Endodermal cell (in vitro differentiated cells): ENCODE measurements at places on chromosomes 16 and 17.

GRCh38 chr16:19706846-19707245 lies 11.2 kb downstream of the KNOP1 start:
- DNase-seq: no peak

DNA sequence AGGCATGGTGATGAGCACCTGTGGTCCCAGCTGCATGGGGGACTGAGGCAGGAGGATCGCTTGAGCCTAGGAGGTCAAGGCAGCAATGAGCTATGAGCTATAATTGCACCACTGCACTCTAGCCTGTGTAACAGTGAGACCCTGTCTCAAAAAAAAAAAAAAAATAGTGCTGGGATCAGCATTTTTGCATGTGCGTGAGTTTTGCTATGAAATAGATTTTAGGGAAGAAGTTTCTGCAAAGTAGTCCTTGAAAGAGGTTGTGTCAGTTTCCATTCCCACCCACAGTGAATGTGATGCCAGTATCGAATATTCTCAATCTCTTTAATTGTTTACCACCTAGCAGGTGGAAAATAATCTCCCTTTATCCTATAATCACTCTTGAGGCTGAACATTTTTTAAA lies 26.3 kb upstream of the ARHGAP17 start:
- DNase-seq: no peak

DNA sequence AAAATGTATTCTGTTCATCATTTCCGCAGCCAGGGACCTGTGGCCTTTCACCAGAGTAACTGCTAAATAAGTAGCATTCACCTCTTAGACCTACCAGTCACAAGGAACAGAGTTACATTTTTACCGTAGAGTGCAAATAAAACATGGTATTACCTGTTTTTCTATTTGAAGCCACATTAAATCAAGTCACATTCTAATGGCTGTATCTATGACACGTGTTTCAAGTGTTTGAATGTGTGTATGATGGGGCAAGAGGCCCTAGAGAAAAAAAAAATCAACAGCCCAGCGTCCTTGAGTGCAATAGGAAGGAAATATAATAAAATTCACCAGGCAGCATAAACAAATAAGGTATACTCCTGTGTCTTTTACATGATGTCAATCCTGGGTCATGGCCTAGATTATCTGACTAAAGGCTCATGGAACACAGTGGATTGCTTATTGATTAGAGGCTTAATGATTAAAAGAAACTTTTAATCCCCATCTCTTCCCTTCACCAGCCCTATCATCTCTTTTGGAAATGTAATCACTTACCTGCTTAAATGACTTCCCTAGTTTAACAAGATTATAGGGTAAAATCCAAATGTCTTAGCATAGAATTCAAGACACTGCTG lies 168.7 kb upstream of the CDH5 start:
- no peak for DNase-seq

- DNase-seq: no peak
Observed at GRCh38 chr16:57822018-57822553, 19.8 kb upstream of the KIFC3 start.

GRCh38 chr16:31301708-31302400 lies 42.1 kb downstream of the ITGAM start:
- DNase-seq: no peak

DNA sequence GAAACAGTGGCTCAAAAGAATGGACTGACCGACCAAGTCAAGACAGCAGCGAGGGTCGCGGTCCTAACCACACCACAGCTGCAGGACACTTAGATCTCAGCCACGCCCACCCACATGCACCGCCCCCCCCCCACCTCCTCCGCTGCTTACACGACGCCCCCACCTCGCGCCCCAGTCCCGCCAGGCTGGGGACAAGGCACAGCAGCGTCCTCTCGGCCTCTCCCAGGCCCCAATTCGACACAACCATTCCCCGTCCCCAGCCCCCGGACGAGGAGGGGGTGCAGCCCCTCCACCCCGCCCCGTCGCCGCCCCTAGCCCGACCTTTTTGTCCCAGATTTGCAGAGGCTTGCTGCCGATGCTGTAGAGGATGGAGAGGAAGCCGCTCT lies 477 bp downstream of the CFAP20 start:
- DNase-seq: peak; percentile 77

DNA sequence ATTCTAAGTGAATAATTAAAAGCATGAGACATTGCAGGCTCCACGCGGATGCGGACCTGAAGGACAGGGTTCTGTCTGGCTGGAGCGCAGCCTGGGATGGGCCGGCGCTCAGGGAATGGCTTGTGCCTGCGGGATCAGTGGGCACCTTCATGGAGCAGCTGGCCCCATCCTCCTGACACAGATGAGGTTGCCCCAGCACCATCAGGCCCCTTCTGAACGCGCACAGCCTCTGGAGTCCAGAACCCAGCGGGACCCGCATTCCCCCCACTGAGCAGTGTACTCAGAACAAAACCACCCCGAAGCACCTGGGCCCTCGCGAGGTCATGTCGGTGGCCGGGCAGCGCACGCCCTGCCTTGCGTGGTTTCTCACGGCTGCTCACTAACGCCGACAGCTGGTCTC lies 70.5 kb upstream of the CHMP6 start:
- DNase-seq: no peak

- peak; percentile 93 for DNase-seq
Observed at GRCh38 chr17:37744961-37745800, at the start of gene HNF1B. HNF1B (minus strand) TSS chr17:37745059; CDS start chr17:37744884, 175 bp downstream.

GRCh38 chr16:29237971-29238370 lies 168.5 kb downstream of the NPIPB11 start:
- no peak for DNase-seq

DNA sequence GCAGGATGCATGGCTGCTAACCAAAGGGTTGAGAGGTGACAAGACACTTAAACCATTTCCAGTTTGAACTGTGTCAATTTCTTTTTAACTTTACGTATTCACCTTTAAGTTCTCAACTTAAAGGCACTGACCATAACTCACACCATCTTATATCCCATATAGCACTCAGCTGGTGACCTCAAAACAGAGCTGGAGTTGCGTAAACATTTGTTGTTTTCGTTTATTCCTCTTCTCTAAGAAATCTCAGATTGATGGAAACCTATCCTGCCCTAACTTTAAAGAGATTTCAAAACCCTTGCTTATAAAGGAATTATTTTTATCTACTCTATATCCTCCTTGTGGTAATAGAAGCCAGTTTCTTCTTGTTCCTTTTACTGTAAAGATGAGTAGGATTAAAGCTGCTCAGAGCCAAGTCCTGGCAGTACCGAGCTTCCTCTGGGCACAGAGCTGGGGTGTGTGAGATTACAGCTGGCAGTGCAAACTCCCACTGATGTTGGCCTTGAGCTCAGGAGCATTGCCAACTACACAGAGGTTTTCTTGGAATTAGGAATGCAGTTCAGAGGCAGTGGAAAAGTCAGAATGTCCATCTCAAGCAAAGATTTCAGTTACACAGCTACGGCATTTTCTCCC lies 1.3 kb downstream of the KCTD2 start:
- no peak for DNase-seq

- DNase-seq: no peak
Observed at GRCh38 chr17:1022278-1023024, 25.5 kb downstream of the TIMM22 start.

- no peak for DNase-seq
Observed at GRCh38 chr17:14605267-14605599, 304.4 kb downstream of the HS3ST3B1 start.

- DNase-seq: no peak
Observed at GRCh38 chr16:51666074-51666473, 515.0 kb upstream of the SALL1 start.

- no peak for DNase-seq
Observed at GRCh38 chr16:125011-125410, 13.5 kb downstream of the NPRL3 start.

- DNase-seq: no peak
Observed at GRCh38 chr17:58329810-58330537, 1.4 kb upstream of the TSPOAP1 start.

DNA sequence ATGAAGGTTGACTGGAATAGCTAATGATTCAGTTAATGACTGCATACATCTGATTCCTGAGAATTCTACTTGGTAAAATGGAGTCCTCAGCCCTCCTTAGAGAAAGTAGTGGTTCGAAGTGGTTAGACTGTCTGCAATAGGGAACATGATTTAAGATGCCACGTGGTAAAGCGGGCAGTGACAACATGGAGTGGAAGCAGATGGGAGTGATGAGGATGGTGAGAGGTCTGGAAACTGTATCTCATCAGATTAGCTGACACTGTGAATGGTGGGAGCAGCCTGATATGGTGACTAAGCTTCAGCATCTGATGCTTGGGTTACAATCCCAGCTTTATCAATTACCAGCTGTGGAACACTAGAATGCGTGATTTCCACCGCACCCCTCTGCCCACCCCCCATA lies 8.4 kb downstream of the CDH11 start:
- DNase-seq: no peak

GRCh38 chr16:56279132-56279531 lies 87.8 kb downstream of the GNAO1 start:
- no peak for DNase-seq

DNA sequence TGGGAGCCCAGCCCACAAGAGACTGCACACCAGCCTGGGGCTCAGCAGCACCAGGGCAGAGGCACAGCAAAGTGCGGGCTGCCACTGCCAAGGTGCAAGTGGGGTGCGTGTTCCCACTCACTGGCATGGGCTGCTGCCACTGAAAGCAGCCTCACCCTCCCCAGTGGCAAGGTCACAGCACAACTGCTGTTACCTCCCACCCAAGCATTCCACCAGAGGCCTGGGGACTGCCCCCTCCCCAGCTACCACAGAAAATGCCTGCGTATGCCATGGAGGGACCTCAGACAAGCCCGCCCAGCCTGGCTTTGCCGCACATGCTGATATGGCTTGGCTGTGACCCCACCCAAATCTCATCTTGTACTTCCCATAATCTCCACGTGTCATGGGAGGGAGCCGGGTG lies 33.1 kb downstream of the MEAK7 start:
- DNase-seq: no peak

DNA sequence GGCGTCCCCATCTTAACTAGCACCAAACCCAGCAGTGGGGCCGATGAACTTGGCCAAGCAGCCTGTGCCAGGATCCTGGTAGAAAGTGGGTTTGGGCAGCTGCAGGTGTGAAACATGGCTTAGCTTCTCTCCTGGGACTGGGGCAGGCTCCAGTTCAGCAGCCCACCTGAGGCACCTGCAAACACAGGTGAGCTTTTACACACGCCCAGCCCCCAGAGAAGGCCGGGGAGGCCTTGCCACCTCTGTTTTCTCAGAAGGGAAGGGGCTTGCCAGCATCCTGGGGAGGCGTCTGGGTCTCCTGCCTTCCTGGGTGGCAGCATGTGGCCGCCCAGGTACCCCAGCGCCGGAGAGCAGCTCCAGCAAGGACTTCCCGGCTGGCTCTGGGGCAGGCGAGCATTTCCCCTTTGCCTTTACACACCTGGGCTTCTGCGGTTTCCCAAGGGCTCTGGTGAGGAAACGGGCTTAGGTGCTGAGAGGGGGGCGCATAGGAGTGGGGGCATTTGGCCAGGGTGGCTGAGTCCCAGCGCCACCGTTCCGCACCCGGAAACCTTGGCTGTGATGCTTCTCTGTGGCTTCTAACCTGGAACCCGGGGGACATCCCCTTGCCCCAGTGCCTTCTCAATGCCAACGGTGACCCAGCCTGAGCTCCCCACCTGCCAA lies 81.6 kb upstream of the CBX4 start:
- no peak for DNase-seq

GRCh38 chr17:54979657-54980056 lies 11.1 kb downstream of the STXBP4 start:
- no peak for DNase-seq

- no peak for DNase-seq
Observed at GRCh38 chr17:78645421-78646295, 68.5 kb upstream of the DNAH17 start.

DNA sequence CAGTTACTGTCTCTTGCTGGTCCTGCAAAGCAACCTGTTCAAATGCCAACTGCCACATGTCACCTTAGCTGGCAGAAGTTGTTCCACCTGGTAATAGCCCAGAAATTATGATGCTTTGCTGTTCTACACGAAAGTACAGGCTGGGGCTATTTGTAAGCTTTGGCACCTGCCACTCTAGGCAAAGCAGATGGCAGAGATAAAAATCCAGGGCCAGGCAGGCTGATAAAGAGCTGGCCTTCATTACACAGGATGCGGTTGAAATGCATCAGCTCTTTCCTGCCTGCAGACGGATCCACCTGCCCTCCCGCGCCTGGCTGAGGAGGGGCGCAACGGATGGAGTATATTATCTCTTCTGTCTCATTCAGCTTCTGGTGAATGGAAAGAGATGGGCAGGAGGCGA lies 29.3 kb upstream of the KDM8 start:
- DNase-seq: no peak

- no peak for DNase-seq
Observed at GRCh38 chr17:64176556-64176955, 46.6 kb upstream of the ERN1 start.

DNA sequence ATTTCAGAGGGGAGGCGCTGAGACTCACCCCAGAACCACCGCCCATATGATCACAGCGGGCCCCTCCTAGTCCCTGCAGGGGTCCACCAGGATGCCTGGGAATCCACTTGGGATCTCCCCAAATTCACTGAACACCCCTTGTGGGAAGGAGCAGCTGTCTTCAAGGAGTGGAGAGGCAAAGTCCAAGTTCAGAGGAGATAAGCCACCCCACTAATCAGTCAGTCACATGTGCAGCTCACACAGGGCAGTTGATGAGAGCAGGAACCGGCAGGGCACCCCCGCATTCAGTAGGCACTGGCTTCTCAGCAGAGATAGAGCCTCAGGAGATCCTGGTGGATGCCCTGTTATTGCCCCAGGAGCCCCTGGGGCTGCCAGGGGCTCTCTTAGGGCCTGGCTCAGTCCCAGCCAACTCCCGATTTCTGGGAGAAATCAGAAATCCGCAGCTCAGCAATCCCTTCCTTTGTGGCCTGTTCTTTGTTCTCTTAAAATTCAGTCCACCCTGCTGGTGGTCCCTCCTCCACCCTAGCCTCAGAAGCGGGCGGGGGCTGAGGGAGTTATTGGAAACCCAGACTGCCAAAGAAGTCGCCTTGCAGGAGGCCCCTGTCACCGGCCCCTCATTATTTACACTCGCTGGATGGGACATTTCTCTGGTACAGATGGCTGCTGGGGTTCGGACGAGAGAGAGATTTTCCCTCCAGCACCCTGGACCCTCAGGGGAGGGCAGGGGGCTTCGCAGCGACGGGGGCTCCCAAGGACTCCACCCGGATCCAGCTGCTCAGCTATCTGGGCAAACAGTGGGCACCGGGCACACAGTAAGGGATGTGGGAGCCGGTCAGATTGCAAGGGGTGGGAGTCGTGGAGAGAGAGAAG lies 1.8 kb downstream of the CDC42EP4 start:
- DNase-seq: peak; percentile 81

DNA sequence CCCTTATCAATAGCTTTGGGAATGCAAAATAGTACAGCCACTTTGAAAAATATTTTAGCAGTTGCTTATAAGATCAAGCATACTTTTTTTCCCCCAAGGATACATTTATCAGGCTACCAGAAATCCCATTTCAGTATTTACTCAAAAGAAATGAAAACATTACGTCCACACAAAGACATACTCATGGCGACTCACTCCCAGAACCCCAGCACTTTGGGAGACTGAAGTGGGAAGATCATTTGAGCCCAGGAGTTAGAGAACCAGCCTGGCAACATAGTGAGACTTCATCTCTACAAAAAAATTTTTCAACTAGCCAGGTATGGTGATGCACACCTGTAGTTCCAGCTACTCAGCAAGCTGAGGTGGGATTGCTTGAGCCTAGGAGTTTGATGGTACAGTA lies 5.9 kb downstream of the SKA2 start:
- peak; percentile 33 for DNase-seq

- peak; percentile 93 for DNase-seq
Observed at GRCh38 chr17:58325289-58325726, 3.3 kb downstream of the TSPOAP1 start.

- peak; percentile 86 for DNase-seq
Observed at GRCh38 chr17:732902-733720, 715 bp downstream of the TLCD3A start.

GRCh38 chr17:62916684-62917571 lies 49.1 kb upstream of the TANC2 start:
- DNase-seq: peak; percentile 21

GRCh38 chr17:42655528-42655927 lies 3.6 kb upstream of the TUBG2 start:
- no peak for DNase-seq
